Activated CD4-positive, alpha-beta T cell treated with anti-CD3 and anti-CD28 coated beads for 4 hours (primary cell): ENCODE measurements at places on chromosomes 2 and 18.

DNA sequence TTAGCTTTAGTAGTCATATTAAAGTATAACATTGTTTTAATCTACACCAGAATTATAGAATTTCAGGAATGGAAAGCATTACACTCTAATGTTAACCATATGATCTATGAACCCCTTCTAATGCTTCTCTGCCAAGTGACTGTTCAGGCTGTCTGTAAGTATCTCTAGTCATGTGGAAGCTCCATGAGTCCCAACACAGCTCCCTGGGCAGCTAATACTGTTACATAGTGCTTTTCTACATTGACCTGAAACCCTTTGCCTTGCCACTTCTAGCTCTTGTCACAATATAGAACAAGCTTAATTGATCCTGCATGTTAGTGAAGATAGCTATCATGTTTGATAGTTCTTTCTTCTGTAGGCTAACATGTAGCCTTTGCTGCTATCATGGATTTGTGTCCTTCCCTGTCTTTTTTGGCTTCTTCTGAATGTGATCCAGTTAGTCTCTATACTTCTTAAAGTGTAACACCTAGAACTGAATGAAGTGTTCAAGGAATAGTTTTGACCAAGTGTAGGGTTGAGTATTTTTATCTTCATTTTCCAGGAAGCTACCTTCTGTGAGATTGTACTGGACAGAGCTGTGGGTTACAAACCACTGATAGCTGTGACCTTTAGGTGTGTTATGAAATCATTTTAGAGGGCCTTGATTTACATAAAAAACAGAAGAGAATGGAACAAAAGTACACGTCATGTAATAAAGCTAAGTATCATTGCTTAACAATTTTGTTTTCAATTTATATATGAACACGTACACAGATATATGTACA is 23.7 kb downstream of the BABAM2 start:
- DNase-seq: no peak

GRCh38 chr18:23740105-23740830 is 51.0 kb downstream of the LAMA3 start:
- DNase-seq: no peak

- no peak for DNase-seq
Measured at GRCh38 chr18:55795101-55795669, 207.2 kb upstream of the TCF4 start.

DNA sequence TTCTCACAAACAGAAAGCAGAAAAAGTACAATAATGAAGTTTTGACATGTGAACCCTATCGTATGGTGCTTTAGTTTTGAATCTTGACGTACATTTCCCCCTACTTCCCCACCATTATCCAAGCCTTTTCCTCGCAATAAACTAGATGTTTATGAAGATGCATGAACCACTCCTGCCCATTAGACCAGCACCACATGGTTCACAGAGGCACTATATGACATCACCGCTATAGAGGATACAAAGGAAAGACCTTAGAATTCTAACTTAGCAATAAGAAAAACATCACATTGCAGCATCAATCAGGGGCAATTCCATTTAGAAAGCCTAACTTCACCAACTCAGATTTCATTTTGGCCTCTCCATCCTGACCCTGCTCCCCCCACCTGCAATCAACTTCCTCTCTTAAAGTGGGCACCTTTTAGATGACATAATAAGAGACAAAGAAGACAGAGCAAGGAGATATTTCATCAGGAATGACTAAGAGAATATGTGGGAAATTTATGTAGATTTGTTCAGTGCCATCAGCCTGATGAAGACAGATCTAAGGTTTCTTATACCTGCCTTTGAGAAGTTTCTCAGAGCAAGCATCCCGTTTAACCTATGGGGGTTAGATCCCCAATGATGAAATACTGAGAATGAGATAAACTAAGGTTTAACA is 124.9 kb downstream of the PIGN start:
- no peak for DNase-seq

- no peak for DNase-seq
Measured at GRCh38 chr2:30068067-30068466, 78.7 kb upstream of the YPEL5 start.

GRCh38 chr2:236959036-236959435 is 126.7 kb upstream of the COPS8 start:
- no peak for DNase-seq

- DNase-seq: no peak
Measured at GRCh38 chr18:9737472-9738121, 29.5 kb downstream of the RAB31 start.
